ENCODE measurements at places on chromosomes 4 and X.

GRCh38 chrX:130211415-130212186 lies 39.8 kb downstream of the RAB33A start:
- no peak for DNase-seq

- DNase-seq: no peak
Observed at GRCh38 chrX:25023908-25024307, 8.1 kb upstream of the ARX start.

GRCh38 chrX:107936434-107936730 lies 45.8 kb downstream of the TEX13B start:
- DNase-seq: no peak

DNA sequence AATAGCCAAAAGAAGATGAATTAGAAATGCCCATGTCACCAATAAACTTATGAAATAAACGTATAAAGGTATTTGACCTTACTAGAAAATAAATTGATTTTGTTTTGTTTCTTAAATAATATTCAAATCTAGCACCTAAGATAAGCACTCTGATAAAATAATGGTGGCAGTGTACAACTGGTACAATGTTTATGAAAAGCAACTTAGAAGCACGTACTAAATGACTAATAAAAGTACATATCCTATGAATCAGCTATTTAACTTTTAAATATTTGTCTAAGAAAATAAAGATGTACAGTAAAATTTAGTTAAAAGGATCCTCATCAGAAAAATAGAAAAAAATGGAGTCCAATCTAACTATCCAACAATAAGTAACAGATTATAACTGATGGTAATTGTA lies 6.7 kb downstream of the MANBA start:
- no peak for DNase-seq

DNA sequence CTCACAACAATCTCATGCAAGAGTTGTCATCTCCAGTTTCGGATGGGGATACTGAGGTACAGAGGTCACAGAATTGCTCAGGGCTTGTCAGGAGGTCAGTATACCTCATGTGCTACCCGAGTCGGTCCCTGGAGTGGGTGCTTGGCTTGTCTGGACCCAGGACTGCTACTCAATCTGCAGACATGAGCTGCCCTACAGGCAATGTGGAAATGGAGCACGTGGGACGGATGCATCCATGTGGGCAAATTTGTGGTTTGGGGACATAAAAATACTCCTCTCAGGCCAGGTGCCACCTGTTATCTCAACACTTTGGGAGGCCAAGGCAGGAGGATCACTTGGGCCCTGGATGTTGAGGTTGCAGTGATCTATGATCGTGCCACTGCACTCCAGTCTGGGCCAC lies 15.8 kb downstream of the USP11 start:
- no peak for DNase-seq

- no peak for DNase-seq
Observed at GRCh38 chr4:145879598-145879997, 59.0 kb downstream of the ZNF827 start.

- DNase-seq: no peak
Observed at GRCh38 chrX:12979616-12980015, 4.7 kb downstream of the TMSB4X start.

DNA sequence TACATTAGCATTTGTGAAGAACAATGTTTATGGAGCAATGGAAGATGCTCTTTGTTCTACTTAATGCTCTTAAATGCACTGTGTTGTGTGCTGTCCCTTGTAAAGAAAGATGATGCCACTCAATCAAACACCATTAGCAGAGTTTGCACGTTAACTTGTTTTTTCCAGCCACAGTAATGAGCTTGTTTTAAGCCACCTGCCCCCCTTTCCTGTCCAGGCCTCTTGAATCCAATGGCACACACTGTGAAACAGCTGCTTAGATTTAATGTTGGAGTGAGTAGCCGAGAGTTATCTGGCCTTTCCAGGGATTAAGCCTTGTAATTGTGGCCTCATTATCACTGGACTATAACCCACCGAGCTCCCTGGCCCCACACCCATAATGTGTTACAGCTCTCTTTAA lies 86.0 kb downstream of the PAK3 start:
- no peak for DNase-seq

DNA sequence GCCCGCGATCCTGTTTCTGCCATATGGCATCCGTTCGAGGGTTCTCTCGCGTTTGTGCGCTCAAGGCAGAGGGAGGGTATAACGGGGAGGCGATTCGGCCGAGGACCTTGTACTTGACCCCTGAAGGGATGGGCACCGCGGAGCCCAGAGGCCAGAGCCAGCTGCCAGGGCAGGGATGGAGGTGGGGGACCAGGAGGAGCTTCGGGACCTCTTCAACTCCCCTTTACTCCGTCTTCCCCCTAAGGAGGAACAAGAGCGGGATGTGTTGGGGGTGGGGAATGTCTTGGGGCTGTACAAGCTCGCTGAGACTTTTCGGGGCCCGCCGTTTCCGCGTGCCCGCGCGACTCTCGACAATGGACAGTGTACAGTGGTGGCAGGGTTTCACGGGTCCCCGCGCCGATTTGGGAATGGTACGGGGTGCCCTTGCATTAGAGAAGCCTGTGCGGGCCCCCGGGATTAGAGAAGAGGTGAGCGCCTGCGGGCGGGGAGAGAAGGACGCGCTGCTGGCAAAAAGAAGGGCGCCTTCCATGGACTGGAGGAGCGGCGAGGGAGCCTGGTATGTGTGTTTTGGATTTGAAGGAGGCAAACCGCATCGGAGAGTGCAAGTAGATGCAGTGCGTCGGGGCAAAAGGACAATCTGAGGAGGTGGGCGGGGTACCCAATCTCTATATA lies 760 bp downstream of the UGT8 start:
- DNase-seq: no peak

DNA sequence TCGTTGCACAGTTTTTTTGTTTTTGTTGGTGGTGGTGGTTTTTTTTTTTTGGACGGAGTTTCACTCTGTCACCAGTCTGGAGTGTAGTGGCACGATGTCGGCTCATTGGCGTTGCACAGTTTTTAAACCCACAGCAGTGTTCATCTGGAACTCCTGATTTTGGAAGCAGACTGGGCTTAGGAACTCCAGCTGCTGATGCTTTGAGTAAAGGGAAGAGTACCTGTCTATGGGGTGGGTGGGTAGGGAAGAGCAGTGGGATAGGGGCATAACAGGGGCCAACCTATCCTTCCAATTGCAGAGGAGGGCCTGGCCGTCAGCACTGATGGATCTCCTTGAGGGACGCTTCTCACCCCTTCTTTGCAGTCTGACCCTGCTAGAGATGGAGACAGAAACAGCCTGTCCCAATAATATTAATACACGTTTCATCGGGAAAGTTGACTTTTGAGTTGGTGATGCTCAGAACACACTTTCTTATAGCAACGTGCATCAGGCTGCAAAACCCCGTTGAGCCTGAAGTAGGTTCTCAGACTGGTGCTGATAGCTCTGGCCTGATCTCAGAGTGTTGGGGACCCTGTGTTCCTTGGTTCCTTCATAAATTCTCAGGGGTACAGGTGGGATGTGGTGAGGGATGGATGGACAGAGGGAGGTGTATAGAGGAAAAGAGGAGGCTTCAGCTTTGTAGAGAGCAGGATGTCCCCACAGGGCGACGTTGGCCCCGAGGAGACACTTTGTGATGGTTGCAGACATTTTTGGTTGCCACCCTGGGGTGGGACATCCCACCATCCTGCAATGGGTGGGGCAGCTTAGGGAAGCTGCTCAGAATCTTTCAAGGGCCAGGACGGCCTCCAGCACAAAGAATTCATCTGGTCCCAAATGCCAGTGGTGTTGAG lies 2.3 kb downstream of the CD99 start:
- no peak for DNase-seq

- no peak for DNase-seq
Observed at GRCh38 chr4:7034262-7035081, 8.7 kb upstream of the TADA2B start.

GRCh38 chr4:118985170-118986000 lies 96.7 kb downstream of the SYNPO2 start:
- no peak for DNase-seq

DNA sequence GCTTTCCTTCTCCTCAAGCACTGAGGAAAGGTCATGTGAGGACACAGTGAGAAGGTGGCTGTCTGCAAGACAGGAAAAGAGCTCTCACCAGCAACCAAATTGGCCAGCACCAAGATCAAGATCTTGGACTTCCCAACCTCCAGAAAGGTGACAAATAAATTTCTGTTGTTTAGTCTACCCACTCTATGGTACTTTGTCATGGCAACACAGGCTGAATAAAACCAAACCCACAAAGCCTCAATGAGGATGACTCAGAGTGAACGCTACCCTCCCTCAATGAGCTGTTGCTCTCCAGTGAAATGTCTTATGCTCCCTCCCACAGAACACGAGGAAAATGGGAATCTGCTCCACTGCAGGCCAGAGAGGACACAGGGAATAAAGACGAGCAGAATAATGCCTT lies 244.1 kb downstream of the RAB28 start:
- DNase-seq: no peak

DNA sequence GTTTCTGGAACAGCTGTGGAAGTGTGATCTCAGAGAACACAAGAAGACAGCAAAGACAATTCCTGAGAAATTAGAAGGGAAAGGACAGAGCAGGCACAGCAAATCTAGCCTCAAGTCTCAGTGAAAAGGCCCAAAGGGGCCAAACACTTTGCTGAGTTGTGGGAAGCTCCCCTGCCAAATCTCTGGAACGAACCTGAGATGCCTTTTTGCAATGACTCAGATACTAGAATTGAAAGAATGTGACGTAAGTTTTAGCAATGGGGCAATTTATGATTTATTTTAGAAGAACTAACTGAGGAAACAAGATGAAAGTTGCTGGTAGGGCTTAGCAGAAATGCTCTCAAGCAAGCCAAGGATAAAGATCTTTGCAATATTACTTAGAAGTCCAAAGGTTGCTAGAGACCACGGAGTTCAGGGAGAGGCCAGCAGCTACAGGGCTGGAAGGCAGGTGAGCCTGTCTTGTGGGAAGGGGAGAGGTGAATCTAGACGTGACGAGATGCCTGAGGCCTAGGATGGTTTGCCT lies 92.8 kb downstream of the AMELX start:
- no peak for DNase-seq

GRCh38 chr4:104930298-104930697 lies 216.4 kb upstream of the TET2 start:
- no peak for DNase-seq

DNA sequence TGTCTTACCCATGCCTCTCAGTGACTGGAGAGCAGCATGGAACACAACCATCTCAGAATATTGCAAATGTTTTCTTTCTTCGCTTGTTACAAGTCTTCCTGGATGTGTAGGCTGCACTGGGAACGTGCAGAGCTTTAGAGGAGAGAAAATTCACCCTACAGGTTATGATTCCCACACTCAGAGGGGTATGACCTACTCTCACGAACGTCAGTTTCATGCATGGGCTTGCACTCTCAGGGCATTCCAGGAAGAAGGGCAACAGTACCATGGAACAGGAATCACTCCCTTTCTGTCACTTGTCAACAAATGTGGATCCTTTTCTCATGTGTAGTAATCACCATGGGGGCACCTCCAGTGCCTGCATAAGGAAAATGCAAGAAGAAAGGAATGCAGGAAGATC lies 75.8 kb downstream of the NBDY start:
- no peak for DNase-seq

Measured in activated CD4-positive, alpha-beta T cell treated with anti-CD3 and anti-CD28 coated beads for 1 hour (primary cell).